ENCODE measurements at places on chromosomes 2 and 18. TPM values are rescaled to one million over a fixed set of nuclear protein-coding genes. Genes with fewer than 3 reads are reported as not detected.
A peak's percentile ranks its signal among the peaks of the same experiment; 100 is the strongest.

The HOXD8 gene
- total RNA-seq, result 0.58 TPM

DNA sequence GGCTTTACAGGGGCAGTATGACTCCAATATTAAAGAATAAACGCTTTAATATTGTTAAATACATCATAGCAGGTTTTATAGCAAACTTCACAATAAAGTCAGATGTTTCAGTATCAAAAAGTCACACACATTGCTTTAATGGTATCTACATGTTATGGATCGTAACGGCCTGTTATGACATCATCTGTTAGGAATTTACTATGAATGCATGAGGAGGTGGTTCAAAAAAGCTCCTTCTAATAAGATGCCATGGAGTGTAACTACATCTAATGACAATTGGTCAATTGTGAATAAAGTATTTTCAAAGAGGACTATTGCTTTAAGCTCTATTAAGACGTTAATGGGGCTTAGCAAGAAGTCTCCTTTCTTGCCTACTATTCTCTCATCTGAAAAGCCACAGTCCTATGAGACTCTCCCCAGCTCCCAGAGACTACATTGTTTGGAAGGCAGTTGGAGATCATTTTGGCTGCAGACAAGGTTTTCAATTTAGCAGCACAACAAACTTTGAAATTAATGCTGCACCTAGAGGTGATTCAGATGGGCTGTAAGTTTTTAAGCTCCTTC lies 300.7 kb upstream of the MEIS1 start:
- DNase-seq, result no peak

DNA sequence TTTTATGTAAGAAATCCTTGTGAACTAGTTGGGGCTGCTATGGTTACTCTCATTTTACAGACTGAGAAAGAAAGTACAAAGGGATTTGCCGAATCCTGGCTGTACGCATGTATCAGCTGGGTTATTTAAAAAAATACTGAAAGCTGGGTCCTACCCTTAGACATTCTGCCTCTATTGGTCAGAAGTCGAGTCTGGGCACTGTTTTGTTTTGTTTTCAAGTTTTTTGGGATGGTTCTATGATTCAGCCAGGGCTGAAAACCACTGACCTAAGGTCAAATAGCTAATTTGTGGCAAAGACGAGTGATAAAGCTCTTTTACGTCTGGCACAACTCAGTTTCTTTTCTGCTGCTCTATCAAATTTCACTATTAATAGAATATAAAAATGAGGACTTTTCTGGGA lies 5.9 kb upstream of the SLC8A1 start:
- DNase-seq, result peak; percentile 89

The POMC gene
- not detected for total RNA-seq

DNA sequence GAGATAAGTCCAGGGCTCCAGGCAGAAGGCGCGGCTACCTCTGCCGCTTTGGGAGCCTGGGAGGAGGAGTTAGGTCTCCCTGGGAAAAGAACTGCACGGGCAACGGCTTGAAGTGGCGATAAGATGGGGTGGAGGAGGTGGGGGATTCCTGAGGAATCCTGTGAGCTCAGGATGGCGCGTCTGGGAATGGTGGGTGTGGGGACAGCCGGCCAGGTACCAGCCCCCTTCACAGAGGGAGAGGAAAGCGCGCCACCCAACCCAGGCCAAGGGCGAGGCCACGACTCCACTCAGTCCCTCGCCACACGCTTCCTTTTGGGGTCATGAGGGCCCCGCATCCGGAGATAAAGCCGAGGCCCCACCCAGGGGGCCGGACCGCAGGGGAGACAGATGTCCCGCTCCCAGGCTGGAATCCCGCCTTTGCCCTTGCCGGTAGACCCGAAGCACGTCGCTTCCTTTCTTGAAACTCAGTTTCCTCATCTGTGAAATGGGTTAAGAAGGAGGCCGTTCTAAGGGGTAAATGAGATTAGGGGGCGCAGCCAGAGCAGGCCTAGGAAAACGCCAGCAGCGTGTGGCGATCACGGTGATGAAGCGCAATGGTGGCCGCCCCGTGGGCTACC lies 1.7 kb upstream of the CTDSP1 start:
- peak; percentile 70 for DNase-seq

The CRYGD gene
- not detected for total RNA-seq

The PTPRN gene
- total RNA-seq, result 1.5 TPM

The REG1B gene
- total RNA-seq, result not detected

- no peak for DNase-seq
These were observed 195.7 kb downstream of the LPIN1 start for GRCh38 chr2:11942178-11942569.

GRCh38 chr18:6719910-6720683 lies 9.4 kb upstream of the ARHGAP28 start:
- no peak for DNase-seq

The RGPD4 gene
- not detected for total RNA-seq

DNA sequence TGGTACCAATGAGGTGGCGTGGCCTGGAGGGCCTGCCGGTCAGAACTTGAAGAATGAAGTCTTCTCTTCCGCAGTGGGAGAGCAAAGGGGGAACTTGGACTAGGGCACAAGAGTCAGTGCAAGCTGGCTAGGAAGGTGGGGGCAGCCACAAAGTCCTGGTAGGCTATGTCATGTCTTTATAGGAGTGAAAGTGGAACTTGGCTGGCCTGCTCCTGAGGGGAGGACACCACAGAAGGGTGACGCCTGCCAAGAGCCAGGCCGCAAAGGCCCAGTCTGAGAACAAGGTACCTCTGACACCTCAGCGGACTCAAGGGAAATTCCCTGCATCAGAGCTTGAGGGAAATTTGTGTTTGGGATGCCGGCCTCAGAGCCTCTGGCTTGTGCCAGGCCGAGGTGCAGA lies 32.2 kb upstream of the MAP3K20 start:
- DNase-seq, result no peak

GRCh38 chr2:233351423-233351822 lies 2.9 kb upstream of the DGKD start:
- DNase-seq, result peak; percentile 34

The CASP10 gene
- total RNA-seq, result 0.52 TPM

The SYT4 gene
- total RNA-seq, result not detected

DNA sequence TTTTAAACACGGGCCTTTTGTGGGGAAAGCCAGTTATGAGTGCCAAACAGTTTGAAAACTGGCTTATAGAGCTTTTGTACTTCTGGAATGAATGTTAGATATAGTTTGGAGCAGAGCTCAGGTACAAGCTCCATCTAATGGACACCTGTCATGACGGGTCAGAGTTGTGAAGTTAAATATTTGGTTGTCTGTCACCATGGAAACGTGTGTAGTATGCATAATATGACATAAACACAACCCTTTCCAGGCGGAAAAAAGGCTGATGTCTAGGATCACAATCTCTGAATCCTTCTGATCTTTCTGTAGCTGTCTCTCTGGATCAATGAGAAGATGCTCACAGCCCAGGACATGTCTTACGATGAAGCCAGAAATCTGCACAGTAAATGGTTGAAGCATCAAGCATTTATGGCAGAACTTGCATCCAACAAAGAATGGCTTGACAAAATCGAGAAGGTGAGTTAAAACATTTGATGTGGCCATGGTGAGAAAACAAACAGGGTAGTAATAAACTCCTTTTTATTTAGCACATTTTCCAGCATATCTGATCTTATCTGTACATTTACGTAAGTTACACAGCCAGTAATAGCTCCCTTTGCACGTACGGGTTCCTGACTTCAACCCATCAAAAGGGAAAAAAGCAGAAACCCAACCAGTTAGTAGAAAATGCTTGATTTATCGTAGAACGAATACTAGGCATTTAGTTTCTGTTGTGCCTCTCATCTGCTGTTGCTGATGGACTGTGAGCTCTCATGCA lies 80.6 kb upstream of the EML6 start:
- DNase-seq, result no peak

DNA sequence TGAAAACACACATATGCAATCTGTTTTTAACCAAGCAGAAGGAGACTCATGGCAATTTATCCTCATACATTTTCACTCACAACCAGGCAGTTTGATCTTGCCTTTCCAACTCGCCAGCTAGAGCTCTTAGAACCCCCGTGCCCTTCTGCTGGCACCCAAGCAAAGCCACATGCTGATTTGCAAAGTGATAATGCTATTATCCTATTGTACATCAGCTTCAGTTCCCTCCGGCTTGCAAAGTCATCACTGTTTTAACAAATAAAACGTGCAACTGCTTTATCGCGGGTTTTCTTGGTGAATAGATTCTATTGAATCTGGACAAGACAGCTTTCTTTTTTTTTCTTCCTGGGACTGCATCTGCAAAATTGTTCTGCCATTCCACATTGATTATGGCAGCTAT lies 314.6 kb downstream of the LNPK start:
- no peak for DNase-seq

DNA sequence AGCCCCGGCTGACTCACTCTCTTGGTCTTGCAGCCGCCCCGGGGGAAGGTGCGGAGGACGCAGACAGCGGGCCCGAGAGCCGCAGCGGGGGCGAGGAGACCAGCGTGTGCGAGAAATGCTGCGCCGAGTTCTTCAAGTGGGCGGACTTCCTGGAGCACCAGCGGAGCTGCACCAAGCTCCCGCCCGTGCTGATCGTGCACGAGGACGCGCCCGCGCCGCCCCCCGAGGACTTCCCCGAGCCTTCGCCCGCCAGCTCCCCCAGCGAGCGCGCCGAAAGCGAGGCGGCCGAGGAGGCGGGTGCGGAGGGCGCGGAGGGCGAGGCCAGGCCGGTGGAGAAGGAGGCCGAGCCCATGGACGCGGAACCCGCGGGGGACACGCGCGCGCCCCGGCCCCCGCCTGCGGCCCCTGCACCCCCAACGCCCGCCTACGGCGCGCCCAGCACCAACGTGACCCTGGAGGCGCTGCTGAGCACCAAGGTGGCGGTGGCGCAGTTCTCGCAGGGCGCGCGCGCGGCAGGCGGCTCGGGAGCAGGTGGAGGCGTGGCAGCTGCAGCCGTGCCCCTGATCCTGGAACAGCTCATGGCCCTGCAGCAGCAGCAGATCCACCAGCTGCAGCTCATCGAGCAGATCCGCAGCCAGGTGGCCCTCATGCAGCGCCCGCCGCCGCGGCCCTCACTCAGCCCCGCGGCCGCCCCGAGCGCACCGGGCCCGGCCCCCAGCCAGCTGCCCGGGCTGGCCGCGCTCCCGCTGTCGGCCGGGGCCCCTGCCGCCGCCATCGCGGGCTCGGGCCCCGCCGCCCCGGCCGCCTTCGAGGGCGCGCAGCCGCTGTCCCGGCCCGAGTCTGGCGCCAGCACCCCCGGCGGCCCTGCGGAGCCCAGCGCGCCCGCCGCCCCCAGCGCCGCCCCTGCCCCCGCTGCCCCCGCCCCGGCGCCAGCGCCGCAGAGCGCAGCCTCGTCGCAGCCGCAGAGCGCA lies 12.7 kb downstream of the SALL3 start:
- DNase-seq, result no peak

GRCh38 chr2:152186262-152186661 lies 10.7 kb upstream of the STAM2 start:
- DNase-seq, result no peak

The LHCGR gene
- not detected for total RNA-seq

DNA sequence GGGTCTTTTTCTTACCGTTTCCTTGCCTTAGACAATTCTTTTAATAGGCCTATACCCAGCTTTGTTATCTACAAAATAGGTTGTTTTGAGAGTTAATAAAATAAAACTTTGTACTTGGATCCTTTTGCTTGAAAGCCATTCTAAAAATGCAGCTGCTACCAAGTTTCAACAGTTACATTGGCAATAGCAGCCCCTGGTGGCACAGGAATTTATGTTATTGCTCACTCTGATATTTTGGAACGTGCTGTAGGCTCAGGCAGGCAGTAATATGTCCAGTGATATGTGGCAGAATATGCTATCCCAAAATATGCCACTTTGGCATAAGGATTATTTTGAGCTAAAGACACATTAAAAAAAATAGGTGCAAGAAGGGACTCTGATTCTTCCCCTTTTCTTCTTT lies 6.7 kb upstream of the COMMD1 start:
- peak; percentile 33 for DNase-seq

The GPR55 gene
- total RNA-seq, result not detected

The SLC9A4 gene
- total RNA-seq, result 0.06 TPM

DNA sequence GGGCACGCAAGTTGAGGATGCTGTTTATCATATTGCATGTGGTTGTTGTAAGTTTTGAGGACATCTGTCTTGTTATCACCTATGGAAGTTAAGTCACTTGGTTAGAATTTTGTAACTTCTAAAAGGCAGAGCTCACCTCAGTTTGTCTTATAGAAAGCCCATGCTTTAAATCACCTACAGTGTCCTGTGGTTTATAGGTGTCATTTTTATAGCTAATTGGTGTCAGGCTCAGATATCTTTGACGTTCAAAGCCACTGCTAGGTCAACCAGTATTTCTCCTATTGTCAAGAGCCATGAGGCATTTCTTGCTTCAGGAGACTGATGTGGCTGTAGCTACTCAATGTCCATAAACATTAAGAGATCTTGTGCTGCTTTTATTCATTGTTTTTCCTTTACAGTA lies 16.8 kb downstream of the ZNF532 start:
- DNase-seq, result no peak
